ENCODE measurements at places on chromosomes 1 and 21.

DNA sequence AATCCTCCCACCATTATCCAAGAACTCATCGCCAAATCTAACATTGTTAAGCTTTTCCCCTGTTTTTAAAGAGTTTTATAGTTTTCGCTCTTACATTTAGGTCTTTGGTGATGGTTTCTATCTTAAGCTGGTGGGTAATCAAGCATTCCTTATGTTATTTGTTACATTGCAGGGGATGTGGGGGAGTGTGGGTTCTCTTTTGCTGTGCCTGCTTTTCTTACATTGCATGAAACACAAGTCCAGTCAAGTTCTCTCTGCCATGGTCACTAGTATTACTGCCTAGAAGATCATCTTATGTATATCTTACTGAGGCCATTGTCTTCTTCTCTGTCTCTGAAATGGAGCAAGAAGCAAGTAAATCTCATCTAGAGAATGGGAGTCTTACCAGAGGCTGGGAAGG lies 27.3 kb upstream of the S100A7 start:
- no peak for DNase-seq

DNA sequence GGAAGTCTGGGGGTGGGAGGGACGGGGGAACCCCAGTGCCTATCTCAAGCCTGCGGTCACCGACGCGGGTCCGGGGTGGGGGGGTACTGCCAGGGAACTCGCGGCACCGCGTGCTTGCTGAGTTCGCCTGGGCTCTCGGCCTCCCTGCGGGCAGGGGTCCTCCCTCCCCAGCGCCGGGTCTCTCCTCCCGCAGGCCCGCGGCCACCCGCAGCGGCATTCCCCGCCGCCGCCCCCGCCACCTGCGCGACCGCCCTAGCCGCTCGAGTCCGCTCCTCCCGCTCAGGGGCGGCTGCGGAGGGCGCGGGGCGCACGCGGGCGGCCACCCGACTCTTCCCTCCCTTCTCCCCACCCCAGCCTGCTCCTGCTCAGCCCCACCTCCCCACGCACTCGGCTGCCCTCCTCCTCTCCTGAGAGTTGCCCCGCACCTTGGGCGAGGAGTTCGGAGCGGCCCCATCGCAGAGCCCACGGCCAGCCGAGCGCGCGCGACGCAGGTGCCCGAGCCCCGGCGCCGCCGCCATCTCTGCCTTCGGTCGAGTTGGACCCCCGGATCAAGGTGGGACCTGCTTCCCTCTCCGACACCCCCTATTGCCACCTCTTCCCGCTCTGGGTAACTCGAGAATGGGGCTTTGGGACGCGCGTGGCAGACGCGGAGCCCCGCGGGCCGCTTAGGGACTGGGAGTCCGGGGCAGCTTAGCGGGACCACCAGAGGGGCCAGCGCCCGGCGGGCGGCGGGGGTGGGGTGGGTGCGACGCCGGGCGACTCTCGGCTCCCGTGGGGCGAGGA lies 105.0 kb downstream of the LEPR start:
- no peak for DNase-seq

DNA sequence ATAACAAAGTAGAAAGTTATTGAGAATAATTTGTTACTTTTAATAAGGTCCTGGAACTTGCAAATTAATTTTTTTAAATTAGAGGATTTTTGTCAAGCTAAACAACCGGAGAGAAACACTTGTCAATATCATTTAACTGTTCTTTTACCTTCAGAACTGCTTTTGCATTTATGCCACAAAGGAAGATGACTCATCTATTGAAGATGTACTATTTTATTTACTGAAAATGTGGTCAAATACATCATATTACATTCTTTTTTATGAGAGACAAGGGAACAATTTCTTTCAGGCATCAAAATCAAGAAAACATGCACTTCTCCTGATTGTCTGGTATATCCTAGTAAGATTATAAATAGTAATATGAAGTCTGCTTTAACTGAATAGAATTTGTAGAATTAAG lies 558.2 kb upstream of the PRMT6 start:
- DNase-seq: no peak

- no peak for DNase-seq
These were observed 10.2 kb upstream of the OBSCN start for GRCh38 chr1:228197555-228198147.

DNA sequence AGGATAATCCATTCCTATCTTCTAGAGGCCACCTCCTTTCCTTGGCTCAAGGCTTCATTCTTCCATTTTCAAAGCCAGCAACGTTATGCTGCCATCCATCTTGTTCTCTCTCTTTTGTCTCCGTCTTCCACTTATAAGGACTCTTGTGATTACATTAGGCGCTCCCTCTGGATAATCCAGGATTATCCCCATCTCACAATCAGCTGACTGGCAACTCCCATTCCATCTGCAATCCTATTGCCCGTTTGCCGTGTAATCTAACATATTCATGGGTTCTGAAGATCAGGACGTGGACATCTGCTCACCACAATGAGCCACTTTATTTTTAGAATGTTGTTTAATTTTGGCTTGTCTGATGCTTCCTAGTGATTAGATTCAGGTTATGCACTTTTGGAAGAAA lies 89.3 kb downstream of the EBNA1BP2 start:
- no peak for DNase-seq

- DNase-seq: no peak
These were observed 1.3 kb upstream of the S100A3 start for GRCh38 chr1:153550398-153550758.

GRCh38 chr1:173360487-173361063 lies 116.6 kb upstream of the PRDX6 start:
- DNase-seq: no peak

- DNase-seq: no peak
These were observed 6.4 kb downstream of the TMPRSS3 start for GRCh38 chr21:42389449-42389835.

- DNase-seq: no peak
These were observed 123.6 kb upstream of the C1orf174 start for GRCh38 chr1:4023678-4024077.

DNA sequence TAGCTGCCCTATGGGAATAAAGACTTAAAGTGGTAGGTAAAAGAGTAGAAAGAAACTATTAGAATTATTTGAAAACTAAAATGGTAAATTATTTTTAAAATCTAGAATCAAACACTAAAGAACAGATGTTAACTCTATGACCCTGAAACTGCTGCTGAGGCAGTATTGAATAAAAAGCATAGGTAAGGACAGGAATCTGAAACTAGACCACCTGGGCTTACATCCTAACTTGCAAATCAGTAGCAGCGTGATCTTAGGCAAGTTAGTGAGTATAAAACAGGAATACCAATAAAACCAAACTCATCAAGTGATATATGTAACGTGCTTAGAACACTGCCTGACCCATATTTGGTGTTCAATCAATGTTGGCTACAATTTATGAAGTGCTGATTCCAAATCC lies 257.9 kb downstream of the VAV3 start:
- DNase-seq: no peak

DNA sequence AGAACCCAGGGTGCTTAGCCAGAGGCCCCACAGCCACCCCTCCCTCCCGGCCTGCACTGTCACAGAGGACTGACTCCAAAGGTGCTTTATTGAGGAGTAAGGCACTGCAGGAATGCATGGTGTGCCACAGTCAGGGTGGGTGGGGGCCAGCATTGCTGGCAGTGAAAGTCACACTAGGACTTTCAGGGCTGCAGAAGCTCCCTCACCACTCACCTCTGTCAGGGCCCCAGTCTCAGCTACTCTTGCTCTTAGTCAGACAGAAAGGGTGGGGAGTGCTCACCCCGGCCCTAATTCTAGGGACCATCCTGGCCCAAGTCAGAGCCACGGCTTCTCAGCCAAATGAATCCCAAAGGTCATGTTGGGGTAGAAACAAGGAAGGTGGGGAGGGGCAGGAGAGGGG lies 19.4 kb downstream of the KNCN start:
- DNase-seq: no peak

DNA sequence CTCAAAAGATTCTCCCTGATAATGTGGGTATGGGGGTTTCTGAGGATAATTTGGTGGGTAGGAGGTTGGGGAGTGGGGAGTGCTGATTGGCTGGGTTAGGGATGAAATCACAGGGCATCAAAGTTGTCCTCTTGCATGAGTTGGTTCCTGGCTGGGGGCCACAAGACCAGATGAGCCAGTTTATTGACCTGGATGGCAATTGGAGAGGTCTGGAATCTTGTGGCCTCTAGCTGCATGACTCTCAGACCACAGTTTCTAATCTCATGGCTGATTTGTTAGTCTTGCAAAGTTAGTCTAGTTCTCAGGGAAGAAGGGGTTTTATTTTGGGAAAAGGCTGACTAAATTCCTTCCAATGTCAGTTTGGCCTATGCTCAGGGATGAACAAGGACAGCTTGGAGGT lies 3.3 kb upstream of the GBP1 start:
- DNase-seq: no peak

- DNase-seq: no peak
These were observed 98.6 kb downstream of the NAV1 start for GRCh38 chr1:201637282-201638079.

GRCh38 chr1:76237211-76237610 lies 162.7 kb downstream of the ST6GALNAC3 start:
- DNase-seq: no peak

- no peak for DNase-seq
These were observed 27.7 kb downstream of the TNFRSF9 start for GRCh38 chr1:7912743-7913557.

DNA sequence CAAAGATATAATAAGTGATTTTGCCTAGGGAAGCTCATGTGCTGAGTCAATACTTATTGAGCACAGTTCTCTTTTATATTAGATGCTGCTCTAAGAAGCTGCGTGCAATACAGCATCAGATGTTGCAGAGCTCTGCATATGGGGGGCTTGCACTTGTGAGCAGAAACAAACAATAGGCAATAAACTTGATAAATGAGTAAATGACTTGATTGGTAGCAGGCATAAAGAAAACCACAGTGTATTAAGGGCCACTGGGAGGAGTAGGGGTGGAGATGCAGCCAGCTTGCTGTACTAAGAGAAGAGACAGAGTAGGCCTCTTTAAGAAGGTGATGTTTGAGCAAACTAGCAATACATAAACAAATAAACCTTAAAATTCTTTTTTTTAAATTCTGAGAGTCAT lies 598.5 kb upstream of the ADAMTS5 start:
- no peak for DNase-seq

DNA sequence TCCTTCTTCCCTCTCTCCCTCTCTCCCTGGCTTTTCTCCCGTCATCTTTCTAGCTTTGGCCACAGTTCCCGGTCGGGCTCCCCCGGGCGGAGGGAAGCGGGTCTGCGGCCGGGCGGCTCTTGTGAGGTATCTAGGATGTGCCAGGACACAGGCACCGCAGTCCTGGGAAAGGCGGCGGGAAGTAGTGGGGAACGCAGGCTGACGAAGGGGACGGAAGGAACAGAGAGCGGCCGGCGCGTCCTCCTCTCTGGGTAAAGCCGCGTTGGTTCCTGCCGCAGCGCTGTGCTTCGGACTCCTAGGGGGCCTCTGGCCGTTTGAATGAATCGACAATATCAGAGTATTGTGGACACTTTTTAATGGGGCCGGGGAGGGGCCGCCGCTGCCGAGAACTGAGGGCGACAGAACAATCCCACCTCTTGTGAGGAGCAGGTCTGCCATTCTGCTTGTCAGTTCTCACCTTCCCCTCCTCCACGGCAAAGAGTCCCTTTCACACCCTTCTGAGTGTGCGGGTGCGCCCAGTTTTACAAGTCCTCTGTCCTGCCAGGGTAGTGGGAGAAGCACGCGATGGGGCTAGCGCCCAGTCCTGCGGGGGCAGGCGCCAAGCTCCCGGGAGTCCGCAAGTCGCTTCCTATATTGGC lies 1.2 kb upstream of the LHX9 start:
- peak; percentile 55 for DNase-seq

- no peak for DNase-seq
These were observed 47.1 kb upstream of the ATP1A1 start for GRCh38 chr1:116325922-116326321.

DNA sequence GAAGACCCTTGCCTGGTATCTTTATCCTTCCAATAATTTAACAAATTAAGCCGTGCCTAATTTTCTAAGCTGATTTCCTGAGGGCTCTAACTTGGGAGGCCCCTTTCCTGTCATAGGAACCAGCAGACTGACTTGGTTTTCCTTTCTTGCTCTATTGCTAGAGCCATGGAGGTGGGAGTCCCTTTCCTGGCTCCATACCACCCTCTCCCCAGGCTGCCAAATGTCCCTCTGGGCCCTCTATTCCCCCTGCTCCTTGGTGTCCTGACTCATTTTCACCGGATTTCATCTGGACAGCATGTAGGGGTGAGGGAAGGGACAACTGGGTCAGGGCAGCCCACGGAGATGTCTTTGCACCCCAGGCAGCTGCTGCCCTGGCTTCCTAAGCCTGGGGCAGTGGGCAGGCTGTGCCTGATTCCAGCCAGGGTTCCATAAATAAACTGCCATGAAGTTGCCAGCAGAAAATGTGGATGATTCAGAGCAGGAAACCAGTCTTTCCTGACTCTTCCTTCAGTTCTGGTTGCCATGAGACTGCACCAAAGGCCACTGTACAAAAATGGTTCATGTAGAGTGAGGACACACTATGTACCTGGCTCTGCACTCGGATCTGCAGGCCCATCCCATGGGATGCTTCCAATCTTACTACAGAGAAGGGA lies 38.0 kb upstream of the SERBP1 start:
- DNase-seq: peak; percentile 84

- no peak for DNase-seq
These were observed 156.0 kb downstream of the PDE4B start for GRCh38 chr1:65948609-65949229.

DNA sequence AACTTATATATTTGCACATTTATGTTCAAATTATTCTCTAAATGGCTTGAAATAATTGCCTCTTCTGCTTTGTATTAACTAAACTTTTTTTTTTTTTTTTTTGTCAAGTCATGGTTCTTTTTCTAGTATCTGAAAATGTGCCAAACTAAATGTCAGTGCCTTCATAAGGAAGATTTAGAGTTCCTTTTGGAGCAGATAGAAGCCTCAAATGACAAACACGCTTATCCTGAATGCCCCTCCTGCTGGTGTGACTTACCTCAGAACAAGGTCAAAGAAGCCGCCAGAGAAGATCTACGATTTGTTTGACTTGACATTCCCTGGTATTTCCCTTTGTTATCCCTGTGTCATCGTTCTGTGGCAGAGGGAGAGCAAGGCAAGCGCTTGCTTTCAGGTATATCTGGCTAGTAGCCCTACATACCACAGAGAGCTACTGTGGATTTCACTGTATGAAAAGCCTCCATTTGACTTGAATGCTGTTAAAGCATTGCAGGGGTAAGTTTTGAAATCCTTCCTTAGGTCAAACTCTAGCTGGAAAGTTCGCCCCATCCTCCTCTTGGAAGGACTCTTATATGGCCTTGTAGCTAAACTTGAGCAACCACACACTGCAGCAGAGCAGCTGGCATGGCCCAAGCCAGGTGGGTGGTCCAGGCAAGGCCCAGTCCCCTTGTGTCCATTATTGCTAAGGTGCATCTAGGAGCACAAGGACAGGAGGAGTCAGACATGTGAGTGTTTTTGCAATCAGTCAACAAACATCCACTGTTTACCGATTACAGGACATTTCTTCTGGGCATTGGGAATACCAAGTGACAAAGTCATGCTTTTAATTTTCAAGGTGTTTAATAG lies 285.4 kb upstream of the USP25 start:
- no peak for DNase-seq

- DNase-seq: no peak
These were observed 80.1 kb upstream of the ZC3H11B start for GRCh38 chr1:219692981-219693380.

DNA sequence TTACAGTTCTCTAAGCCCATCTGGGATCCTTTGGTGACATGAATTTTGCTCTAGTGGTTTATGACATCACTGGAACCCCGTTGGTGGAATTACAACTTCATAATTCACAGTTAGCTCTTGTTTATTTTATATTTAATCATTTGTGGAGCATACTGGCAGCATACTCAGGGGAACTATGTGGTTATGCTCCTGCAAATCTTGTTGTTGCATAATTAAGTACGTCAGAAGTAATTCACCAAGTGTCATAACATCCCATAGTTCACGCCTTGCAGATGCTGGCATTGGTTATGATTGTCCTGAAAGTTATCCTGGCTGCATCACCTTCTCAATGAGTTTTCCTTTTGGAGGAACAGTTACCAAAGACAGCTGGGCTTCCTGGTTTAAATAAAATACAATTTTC lies 16.5 kb downstream of the PRRX1 start:
- no peak for DNase-seq
